ENCODE measurements at places on chromosomes 2 and 18.

DNA sequence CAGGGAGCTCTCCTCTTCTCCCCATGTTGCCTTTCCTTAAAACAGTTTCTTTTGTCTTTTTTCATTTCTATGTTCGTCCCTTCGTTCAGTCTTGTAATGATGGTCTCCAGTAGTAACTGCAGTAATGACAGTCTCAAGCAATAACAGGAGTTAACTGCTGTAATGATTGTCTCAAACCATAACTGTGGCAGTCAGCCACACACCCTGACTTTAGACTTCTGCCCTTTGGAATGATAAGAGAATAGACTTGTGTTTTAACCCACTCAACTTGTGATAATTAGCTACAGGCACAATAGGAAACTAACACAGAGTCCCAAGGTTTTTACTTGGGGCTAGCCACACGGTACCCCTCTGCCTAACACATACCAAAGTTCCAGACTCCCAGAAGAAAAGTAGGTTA, 12.1 kb downstream of the TMEM131 start:
- DNase-seq, result no peak

GRCh38 chr2:16553226-16553625, 112.4 kb downstream of the CYRIA start:
- no peak for DNase-seq

- no peak for DNase-seq
Observed at GRCh38 chr2:220280736-220281135, 653.3 kb downstream of the SLC4A3 start.

DNA sequence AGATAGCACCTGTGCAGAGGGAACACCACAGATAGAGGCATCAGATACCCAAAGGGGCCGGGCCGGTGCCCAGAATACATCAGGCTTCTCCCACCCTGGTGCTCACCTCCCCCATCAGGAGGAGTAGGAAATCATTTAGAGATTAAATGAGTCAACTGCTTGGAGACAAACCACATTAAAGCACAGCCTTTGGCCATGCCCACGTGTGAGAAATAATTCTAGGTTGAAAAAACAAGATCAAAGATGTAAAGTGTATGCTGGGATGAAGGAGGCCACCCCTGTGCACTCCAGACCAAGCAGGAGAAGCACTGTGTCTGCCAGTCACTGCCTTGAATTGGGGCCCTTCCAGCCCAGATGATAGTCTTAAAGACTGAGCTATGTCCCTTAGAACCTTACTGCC, 152.8 kb upstream of the ACAA2 start:
- no peak for DNase-seq

GRCh38 chr2:64914735-64915509, 74.3 kb upstream of the SLC1A4 start:
- no peak for DNase-seq

GRCh38 chr2:134716721-134717243, 2.0 kb downstream of the TMEM163 start:
- no peak for DNase-seq

- DNase-seq, result no peak
Observed at GRCh38 chr2:174247474-174248186, 702 bp downstream of the OLA1 start.

- DNase-seq, result no peak
Observed at GRCh38 chr2:239075918-239076758, 228.3 kb downstream of the TWIST2 start.

GRCh38 chr2:39730276-39730675, 48.8 kb downstream of the THUMPD2 start:
- DNase-seq, result no peak
